ENCODE measurements at places on chromosomes 2 and 18.

DNA sequence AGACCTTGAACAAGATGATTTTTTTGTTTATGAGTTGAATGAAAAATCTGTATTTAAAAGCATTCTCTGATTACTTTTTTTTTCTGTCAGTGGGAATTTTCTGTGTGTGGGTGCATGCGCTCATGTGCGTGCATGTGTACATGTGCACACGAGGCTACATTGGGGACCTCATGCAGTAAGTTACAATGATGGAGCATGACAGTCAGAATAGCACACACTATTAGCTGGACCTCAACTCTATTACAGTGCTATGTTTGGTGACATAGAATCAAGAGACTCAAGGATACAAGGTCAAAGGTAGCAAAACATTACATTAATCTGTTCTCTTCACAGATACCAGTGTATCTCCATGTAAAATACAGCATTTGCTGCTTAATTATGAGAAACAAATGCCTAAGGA lies 276.8 kb upstream of the FIGN start:
- DNase-seq: no peak

GRCh38 chr18:12479536-12479935 lies 71.8 kb downstream of the PRELID3A start:
- DNase-seq: no peak

DNA sequence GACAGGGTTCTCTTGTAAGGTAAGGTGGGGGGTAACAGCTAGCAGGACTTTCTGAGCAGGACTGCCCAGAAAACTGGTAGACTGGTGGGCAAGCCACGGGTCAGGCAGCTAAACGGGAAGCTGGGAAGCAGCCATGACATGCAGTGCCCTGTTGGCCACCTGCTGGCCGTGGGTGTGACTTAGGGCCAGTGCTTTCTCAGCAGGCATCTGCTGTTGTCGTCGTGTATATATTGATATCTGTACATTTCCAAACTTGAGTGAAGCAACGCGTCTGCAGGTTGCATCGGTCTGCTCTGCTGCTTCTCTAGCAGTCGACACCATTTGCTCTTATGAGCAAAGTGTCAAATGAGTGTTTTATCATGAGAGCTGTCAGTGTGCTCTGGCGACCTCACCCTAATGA lies 31.0 kb downstream of the COA5 start:
- no peak for DNase-seq

- no peak for DNase-seq
Measured at GRCh38 chr18:74420926-74421325, 36.2 kb downstream of the DIPK1C start.

- DNase-seq: no peak
Measured at GRCh38 chr2:147109291-147109690, 735.5 kb upstream of the ACVR2A start.

GRCh38 chr2:73257425-73258125 lies 23.5 kb downstream of the CCT7 start:
- no peak for DNase-seq

- DNase-seq: no peak
Measured at GRCh38 chr2:196566961-196567666, 72.4 kb upstream of the CCDC150 start.

- DNase-seq: no peak
Measured at GRCh38 chr18:54671291-54671881, 80.3 kb downstream of the DYNAP start.

DNA sequence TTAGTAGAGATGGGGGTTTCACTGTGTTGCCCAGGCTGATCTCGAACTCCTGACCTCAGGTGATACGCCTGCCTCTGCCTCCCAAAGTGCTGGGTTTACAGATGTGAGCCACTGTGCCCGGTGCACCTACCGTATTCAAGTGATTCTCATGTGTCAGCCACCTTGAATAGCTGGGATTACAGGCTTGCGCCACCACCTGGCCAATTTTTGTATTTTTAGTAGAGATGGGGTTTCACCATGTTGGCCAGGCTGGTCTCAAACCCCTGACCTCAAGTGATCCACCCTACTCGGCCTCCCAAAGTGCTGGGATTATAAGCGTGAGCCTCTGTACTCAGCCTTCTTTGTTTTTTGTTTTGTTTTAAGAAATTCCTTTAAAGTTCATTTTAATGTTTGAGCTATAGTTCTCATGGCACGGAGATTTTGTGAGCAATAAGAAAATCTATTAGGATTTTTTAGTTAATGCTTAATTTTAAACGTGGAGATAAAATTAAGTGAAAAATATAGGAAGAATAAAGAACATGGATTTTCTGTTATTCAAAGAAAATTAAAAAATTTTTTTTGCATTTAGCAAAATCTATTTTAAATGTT lies 242.6 kb downstream of the PHLPP1 start:
- DNase-seq: peak; percentile 18

DNA sequence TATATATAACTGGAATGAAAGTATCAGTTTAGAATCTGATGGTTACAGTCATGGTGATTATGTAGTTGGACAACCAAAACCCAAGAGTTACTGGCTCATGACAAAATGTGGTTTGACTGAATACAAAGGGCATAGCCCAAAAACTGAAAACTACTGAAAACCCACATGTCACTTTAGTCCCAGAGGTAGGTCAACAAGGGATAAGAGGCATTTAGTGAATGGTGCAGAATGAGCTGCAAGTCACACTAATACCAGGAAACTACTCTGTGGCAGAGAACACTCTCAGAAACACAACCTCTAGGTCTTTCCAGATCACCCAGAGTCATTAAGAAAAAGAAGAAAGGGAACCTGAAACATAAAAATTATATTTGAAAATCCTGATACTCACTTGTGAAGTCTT lies 154.5 kb downstream of the AGPS start:
- no peak for DNase-seq

GRCh38 chr18:22451796-22452195 lies 34.1 kb upstream of the CTAGE1 start:
- DNase-seq: no peak

DNA sequence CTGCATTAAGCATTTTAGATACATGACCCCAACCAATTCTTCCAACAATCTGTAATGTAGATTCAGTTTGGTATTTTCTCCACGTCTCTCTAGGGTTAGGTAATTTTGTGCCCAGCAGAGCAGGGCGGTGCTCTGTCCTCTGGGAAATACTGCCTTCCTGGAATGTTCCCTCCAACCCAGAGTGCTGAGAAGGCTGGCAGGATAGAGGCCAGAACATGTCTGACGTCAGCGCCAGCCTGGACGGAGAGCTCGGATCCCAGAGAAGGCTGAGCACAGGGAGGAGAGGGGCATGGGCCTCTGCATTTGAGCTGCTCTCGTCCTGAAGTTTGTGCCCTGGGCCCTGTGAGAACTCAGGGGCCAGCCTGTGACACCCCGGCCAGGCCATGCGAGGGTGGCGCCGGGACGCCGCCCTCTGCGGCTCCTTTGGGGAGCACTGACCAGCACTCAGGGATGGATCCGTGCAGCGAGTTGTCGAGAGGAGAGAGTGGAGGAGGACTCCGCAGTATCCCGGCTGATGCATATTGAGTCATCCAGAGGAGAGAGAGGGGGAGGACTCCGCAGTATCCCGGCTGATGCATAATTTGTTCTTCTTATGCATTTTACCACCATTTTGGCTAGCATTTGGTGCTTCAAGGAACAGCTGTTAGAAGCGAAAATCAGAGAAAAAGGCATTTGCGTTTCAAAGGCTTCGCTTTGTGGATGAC lies 80.0 kb upstream of the PXDN start:
- no peak for DNase-seq

GRCh38 chr2:161946489-161947107 lies 127.4 kb downstream of the DPP4 start:
- no peak for DNase-seq

DNA sequence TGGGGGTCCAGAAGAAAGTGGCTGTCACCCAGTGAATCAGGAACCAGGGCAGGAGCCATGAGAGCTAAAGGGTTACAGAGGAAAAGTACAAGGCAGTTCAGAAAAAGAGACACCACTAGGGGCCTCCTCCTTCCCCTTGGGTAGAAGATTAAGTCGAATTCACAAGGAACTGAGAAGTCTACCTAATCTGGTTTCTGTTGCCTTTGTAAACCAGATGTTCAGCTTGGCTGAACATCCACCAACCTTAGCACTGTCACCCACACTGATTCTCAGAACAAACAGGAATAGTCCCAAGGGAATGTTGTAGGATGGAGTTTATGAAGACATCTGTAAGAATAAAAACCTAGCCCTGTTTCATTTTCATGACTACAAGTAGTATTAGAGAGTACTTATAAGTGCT lies 90.4 kb upstream of the NOSTRIN start:
- no peak for DNase-seq

GRCh38 chr2:45729753-45730512 lies 78.5 kb downstream of the PRKCE start:
- DNase-seq: no peak

DNA sequence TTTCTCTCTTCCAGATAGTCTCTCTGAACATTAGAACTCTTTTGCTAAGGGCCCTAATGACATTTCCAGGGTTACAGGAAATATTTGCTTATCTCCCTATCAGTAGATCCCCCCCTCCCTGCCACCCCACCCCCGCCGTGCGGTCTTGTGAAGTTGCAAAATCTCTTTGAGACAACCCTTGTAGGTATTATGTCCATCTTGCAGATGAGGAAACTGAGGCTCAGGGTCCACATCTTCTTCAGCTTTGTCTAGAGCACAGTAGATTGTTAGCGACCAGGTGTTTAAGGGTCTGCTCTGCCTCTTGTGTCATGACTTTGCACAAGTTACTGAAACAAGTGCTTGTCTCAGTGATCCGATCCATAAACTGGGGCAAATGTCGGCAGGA lies 65.8 kb upstream of the GATA6 start:
- DNase-seq: no peak

DNA sequence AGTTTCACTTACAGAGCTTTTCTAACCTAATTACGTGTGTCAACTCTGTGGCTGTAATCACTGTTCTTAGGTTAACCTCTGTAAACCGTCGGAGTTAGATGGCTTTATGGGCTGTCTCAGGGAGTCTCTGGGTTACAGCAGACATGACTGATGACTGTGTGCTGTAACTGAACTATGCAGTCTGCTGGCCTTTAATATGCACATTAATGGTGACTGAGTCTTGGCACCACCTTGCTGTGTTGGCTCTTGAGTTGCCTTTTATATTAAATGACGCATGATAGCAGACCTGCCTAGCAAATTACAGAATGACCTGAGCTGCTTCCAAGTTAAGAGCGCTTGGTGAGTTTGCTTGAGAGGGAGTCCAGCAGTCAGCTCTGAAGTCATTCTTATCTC lies 90.1 kb downstream of the ACKR3 start:
- no peak for DNase-seq

DNA sequence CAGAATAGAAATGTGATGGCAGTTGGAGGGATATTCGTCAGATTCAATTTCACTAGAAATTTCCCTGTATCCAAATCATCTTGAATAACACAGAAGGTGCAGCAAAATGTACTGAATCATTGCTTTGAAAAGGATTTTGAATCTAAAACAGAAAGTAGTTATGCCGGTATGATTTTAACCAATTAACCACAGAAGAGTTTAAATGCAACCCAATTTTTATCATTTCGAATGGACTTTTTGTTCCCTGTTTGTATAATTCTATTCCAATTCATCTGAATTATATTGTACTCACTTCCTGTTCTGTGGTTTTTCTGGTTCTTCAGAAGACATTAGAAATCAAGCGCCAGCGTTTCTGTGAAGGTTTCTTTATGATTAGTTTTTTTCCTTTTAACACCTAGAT lies 190.4 kb downstream of the MYO3B start:
- no peak for DNase-seq

- no peak for DNase-seq
Measured at GRCh38 chr2:203327582-203327900, 653 bp upstream of the ABI2 start.

- no peak for DNase-seq
Measured at GRCh38 chr2:88602022-88602421, 25.2 kb downstream of the EIF2AK3 start.

DNA sequence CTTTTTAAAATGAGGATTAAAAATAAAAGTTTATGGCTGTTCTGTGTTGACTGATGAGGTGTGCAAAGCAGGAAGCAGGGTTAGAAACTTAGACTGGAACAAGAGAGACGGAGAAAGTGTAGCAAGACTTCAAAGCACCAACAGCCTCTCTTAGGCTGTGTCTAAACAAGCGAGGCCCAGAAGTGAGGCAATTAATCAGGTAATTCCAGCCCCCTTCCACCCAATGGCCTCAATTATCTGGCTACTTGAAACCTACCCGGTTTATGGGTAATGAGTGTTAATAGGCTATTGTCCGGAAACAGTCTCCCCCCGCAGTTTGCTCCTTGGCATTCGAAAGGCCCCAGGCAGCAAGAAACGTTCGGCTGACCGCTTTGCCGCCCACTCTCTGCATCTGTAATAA lies 171.7 kb upstream of the MYCN start:
- no peak for DNase-seq

GRCh38 chr2:14272396-14273075 lies 360.0 kb upstream of the LRATD1 start:
- no peak for DNase-seq

DNA sequence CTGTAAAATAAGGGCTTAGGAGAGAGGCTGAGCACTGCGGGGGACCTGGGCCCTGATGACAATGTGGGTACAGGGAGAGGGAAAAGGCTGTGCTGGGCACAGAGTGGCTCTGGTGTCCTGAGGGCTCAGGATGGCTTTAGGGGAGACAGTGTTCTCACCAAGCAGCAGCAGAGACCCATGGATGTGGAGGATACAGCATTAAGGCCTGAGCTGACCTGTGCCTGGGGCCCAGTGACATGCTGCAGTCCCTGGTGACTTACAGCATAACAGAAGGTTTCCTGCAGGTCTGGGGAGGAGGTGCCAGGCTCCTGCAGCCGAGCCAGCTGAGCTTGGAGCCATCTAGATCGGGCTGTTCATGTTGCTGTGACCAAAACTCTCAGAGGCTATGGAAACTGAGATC lies 191.3 kb upstream of the SMAD2 start:
- no peak for DNase-seq

- peak; percentile 46 for DNase-seq
Measured at GRCh38 chr2:134181219-134181618, 72.7 kb upstream of the MGAT5 start.

DNA sequence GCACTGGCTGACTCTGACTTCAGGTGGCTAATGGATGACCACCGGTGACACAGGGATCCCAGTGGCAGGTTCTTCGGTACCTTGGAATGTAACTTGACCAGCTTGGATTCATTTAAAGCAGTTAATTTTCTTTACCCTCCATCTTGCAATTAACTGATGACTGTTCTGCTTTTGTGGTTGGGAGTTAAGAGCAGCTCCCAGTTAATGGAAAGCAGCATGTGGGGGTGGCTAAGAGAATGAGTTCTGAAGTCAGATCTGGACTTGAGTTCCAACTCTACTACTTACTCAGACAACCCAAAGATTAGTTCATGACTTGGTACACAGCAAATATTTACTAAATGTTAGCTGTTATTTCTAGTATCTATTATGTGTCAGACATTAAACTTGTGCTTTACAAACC lies 58.5 kb downstream of the FAM228A start:
- no peak for DNase-seq

DNA sequence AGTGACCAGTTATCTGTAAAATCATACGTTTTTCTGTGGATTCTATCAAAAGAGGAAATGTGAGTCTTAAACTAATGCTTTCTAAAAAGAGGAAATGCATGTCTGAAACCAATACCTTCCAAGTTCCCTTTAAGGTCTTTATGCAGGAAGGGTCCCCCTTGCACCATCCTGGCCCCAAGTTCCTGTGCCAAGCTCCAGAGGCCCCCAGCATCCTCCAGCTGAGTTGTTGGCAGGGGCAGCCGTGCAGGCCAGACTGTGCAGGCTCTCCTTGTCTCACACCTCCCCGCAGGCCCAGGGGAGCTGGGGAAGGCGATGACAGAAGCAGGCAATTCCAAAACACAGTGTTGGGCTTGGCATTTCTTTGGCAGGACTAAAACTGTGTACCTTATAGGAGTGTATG lies 39.2 kb downstream of the DPYSL5 start:
- no peak for DNase-seq

Data from activated CD4-positive, alpha-beta T cell treated with anti-CD3 and anti-CD28 coated beads, Interleukin-2, amount 50 U/mL, for 1 hour (primary cell).